ENCODE measurements at places on chromosomes 7 and 10. TPM values are rescaled to one million over a fixed set of nuclear protein-coding genes. Genes with fewer than 3 reads are reported as not detected.

- no peaks in the 10 kb centered on the region for H3K27me3 ChIP-seq
- no peak overlapping the region for H3K4me3 ChIP-seq
- no peak for DNase-seq
- H3K27ac ChIP-seq, result no peak overlapping the region
Observed at GRCh38 chr7:15889507-15889906, 203.0 kb upstream of the MEOX2 start.

GRCh38 chr10:32210306-32211045 is 136.5 kb downstream of the EPC1 start:
- H3K4me1 ChIP-seq, result peaks cover 2% of the 10 kb centered on the region
- H3K36me3 ChIP-seq, result no peaks in the 10 kb centered on the region
- peak; percentile 31 for DNase-seq

- H3K36me3 ChIP-seq, result no peaks in the 10 kb centered on the region
- H3K27ac ChIP-seq, result no peak overlapping the region
- no peak for DNase-seq
- H3K27me3 ChIP-seq, result peaks cover 9% of the 10 kb centered on the region
Observed at GRCh38 chr10:123965973-123966895, 74.6 kb upstream of the CPXM2 start.

DNA sequence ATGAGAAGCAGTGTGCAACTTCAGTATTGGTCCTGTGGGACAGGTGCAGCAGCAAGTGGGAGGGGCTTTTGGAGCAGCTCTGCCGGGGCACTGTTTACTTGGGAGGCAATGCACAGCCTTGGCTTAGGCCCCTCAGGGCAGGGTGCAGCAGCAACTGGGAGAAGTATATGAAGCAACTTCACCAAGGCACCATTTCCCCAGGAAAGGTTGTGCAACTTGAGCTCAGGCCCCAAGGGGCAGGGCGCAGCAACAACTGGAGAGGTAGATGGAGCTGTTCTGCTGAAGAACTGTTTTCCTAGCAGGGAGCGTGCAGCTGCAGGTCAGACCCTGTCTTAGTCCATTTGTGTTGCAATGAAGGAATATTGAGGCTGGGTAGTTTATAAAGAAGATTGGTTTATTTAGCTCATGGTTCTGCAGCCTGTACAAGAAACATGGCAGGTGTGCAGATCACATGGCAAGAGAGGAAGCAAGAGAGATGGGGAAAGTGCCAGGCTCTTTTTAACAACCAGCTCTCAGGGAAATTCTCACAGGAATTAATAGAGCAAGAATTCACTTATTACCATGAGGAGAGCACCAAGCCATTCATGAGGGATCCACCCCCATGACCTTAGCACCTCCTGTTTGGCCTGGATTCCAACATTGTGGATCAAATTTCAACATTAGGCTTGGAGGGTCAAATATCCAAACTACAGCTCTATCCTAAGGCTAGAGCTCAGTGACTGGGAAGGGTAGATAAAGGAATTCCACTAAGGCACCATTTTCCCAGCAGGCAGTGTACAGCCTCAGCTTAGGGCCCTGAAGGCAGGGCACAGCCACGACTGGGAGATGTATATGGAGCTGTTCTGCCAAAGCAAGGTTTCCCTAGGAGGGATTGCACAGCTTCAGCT is 10.9 kb downstream of the GPR141 start:
- no peak for DNase-seq
- H3K4me3 ChIP-seq, result no peak overlapping the region
- no peak overlapping the region for H3K27ac ChIP-seq
- H3K27me3 ChIP-seq, result no peaks in the 10 kb centered on the region
- no peaks in the 10 kb centered on the region for H3K4me1 ChIP-seq

DNA sequence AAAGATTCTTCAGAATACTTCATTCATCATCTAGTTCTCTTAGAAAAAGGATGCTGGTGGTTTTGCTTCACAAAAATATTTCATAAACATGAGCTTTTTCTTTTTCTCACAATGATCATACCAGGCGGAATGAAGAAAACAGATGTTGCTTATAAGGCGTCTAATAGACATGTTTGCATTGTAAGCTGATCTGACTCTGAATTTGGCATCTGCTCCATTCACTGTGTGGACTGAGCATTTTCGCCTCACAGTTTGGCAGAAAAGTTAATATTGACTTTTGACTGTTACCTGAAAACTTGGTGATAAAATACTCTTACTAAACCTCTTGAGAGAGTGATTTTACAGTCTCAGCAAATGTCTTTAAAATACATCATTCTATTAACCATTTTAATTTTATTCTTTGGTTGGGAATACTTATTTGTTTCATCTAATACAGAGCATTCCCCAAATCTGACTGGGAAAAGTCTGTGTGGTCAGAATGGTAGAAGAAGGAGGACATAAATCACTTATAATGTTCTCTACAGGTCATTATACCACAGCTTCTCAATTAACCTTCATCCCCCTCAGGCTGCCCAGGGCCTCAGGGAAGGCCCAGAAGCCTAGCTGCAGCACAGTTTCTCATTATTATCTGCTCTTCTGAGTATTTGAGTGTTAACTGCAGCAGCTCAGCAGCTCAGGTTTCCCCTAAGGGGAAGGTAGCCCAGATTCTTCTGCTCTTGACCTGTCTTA is 121.6 kb upstream of the KAT6B start:
- no peaks in the 10 kb centered on the region for H3K4me1 ChIP-seq
- no peak overlapping the region for H3K4me3 ChIP-seq
- no peaks in the 10 kb centered on the region for H3K27me3 ChIP-seq
- H3K36me3 ChIP-seq, result no peaks in the 10 kb centered on the region
- DNase-seq, result peak; percentile 39
- H3K27ac ChIP-seq, result no peak overlapping the region

DNA sequence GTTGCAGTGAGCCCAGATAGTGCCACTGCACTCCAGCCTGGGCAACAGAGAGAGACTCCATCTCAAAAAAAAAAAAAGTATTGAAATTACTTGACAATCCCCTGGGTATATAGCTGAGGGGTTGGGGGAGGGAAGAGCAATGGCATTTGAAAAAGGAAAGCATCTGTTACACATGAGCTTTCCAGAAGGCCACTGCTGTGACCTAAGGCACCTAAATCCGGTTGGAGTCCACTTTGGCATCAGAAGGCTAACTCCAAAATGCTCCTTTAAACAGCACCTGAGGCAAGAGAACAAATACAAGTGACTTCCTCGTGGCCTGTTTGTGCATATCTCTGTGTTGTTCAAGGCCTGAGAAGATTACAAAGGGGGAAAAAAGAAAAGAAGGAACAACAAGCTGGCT is 74.8 kb upstream of the PALS2 start:
- no peaks in the 10 kb centered on the region for H3K4me1 ChIP-seq
- H3K36me3 ChIP-seq, result no peaks in the 10 kb centered on the region
- DNase-seq, result no peak
- no peaks in the 10 kb centered on the region for H3K27me3 ChIP-seq
- H3K4me3 ChIP-seq, result no peak overlapping the region
- H3K27ac ChIP-seq, result no peak overlapping the region

GRCh38 chr7:38306914-38307313 is 33.5 kb upstream of the TARP start:
- no peak overlapping the region for H3K27ac ChIP-seq
- no peak for DNase-seq
- no peaks in the 10 kb centered on the region for H3K36me3 ChIP-seq
- H3K4me1 ChIP-seq, result peaks cover 5% of the 10 kb centered on the region
- no peak overlapping the region for H3K4me3 ChIP-seq

DNA sequence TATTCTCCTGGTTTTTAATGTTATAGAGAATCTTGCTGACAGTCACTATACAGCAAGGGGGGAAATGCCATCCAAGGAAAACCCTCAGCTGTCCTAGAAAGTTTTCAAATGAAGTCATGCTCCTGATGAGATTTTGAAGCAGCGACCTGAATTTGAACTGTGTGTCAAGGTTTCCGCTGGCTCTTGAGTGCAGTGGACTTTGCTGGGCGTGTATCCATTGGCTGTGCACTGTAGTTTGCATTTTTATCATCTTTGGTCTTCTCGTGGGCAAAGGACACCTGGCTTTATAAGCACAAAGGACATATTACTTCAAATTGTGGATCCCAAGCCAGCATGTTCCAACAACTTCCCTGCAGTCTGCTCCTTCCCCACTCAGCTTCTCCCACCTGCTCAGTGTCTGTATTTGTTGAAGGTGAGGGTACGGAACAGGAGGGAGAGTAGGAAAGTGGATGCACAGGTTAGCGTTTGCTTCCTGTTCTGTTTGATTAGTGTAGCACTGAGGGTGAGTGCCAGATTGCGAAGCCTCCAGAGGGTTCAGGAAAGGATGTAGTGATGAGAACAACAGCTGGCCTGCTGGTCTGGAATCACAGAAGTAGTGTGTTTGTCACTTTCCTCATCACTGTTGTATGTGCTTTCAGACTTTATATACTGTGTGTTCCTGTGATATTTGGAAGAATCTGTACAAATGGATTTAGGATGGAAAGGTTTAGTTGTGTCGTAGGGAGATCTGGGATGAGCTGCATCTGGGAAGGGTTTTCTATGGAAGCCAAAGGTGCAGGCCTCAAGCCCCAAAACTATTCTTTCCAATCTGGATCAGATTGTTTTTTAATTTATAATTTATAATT is 204.8 kb downstream of the BMPER start:
- H3K27me3 ChIP-seq, result no peaks in the 10 kb centered on the region
- no peak overlapping the region for H3K4me3 ChIP-seq
- H3K36me3 ChIP-seq, result no peaks in the 10 kb centered on the region
- H3K27ac ChIP-seq, result no peak overlapping the region

- peak within 1 kb of the TSS; percentile 57 for H3K4me3 ChIP-seq
- no peak within 1 kb of the TSS for H3K27ac ChIP-seq
- no peaks in the 10 kb centered on the region for H3K36me3 ChIP-seq
- no peaks in the 10 kb centered on the region for H3K27me3 ChIP-seq
- H3K4me1 ChIP-seq, result peaks cover 16% of the 10 kb centered on the region
Observed at GRCh38 chr10:127196282-127197153, at the start of gene INSYN2A. INSYN2A (minus strand) TSS chr10:127196591; CDS start chr10:127176395, 20,196 bp downstream.

GRCh38 chr10:117503244-117504205 is 39.0 kb upstream of the EMX2 start:
- H3K4me1 ChIP-seq, result no peaks in the 10 kb centered on the region
- H3K27ac ChIP-seq, result no peak overlapping the region
- no peaks in the 10 kb centered on the region for H3K36me3 ChIP-seq
- DNase-seq, result no peak

DNA sequence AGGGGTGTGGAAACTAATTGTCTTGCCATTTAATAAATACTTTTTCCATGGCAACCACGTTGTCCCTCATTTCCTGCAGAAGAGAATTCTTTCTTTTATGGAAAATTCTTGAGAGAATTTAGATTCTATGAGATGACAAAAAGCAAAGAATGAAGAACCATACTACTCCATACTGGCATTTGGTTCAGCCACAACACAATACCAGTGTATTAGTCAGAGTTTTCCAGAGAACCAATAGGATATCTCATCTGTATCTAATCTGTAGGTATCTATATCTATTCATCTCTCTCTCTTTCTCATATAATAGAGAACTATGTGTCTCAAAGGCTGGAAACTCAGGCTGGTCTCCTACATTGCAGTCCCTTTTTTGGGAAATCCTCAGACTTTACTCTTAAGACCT is 44.6 kb upstream of the NAMPT start:
- H3K27me3 ChIP-seq, result no peaks in the 10 kb centered on the region
- DNase-seq, result peak; percentile 32
- H3K36me3 ChIP-seq, result no peaks in the 10 kb centered on the region

- no peaks in the 10 kb centered on the region for H3K27me3 ChIP-seq
- H3K4me1 ChIP-seq, result peaks cover 7% of the 10 kb centered on the region
- no peak overlapping the region for H3K4me3 ChIP-seq
- peak; percentile 42 for DNase-seq
- H3K36me3 ChIP-seq, result no peaks in the 10 kb centered on the region
Observed at GRCh38 chr7:157158400-157158799, 19.7 kb downstream of the UBE3C start.

- no peak overlapping the region for H3K4me3 ChIP-seq
- H3K27me3 ChIP-seq, result no peaks in the 10 kb centered on the region
- no peak overlapping the region for H3K27ac ChIP-seq
- no peak for DNase-seq
- peaks cover 8% of the 10 kb centered on the region for H3K36me3 ChIP-seq
Observed at GRCh38 chr10:99394256-99394655, 36.2 kb downstream of the GOT1 start.

- H3K4me1 ChIP-seq, result no peaks in the 10 kb centered on the region
- H3K27me3 ChIP-seq, result no peaks in the 10 kb centered on the region
- H3K4me3 ChIP-seq, result no peak overlapping the region
- no peak for DNase-seq
Observed at GRCh38 chr10:30043476-30044270, 15.7 kb downstream of the JCAD start.

DNA sequence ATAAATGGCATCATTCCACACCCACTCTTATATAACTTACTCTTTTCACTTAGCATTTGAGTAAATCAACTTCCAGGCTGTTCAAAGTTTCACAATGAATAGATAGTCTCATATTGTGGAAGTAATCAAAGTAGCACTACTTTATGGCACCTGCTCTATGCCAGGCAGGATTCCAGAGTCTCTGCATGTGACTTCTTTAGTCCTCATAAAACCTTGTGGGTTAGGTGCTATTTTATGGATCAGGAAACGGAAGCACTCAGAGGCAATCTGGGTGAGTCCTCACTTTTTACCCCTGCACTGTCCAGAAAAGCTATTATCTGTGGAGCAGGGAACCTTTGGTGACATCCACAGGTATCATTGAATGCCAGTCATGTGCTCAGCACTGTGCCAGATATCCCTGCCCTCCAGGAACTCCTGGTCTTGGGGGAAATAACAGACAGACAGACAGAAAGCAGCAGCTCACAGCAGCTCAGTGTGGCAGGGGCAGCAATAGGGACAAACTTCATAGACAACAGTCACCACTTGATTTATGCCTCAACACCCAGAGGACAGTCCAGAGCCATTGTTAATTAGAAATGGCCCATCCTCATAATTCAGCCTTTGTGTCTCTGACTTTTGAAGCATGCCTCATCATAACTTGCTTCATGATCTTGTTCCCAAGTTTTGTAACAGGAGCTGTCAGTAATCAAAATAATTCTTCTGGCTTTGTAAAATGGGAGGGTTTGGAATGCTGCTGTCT is 160.6 kb downstream of the SEC23IP start:
- no peak overlapping the region for H3K4me3 ChIP-seq
- no peak for DNase-seq
- H3K36me3 ChIP-seq, result no peaks in the 10 kb centered on the region
- H3K4me1 ChIP-seq, result no peaks in the 10 kb centered on the region

OR13A1 gene
- not detected for total RNA-seq

KIF5B gene
- total RNA-seq, result 170 TPM

EVX1 gene
- not detected for total RNA-seq

OPN1SW gene
- total RNA-seq, result not detected

Measured in astrocyte (in vitro differentiated cells and primary cell).